Heart right ventricle (tissue), 16 donors: ENCODE measurements at places on chromosomes 7 and 10. TPM values are rescaled to one million over a fixed set of nuclear protein-coding genes. Genes with fewer than 3 reads are reported as not detected.

Gene CYP2W1
- total RNA-seq, result not detected

DNA sequence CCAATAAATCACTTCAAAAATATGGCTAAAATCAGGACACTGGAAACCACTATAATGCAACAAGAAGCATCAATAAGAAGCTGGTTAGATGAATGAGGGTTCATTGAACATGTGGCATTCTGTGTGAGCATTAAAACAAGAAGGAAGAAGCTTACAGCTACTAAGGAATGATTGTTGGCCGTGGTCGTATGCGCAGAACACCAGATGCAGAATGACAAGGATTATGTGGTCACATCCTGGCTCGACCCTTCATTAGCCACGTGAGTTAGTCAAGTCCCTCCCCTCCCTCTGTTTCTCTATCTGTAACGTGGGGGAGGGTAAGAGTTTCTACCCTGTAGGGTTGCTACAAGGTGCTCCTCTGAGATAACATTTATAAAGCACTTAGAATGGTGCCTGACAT is 174.3 kb downstream of the ADAM12 start:
- no peaks in the 10 kb centered on the region for H3K36me3 ChIP-seq
- DNase-seq, result no peak
- peaks cover 1% of the 10 kb centered on the region for H3K4me1 ChIP-seq

GRCh38 chr7:47581438-47581803 is 490 bp downstream of the TNS3 start:
- H3K27me3 ChIP-seq, result no peaks in the 10 kb centered on the region
- H3K4me3 ChIP-seq, result peak overlapping the region; percentile 89
- H3K4me1 ChIP-seq, result peaks cover 43% of the 10 kb centered on the region
- DNase-seq, result peak; percentile 39
- H3K27ac ChIP-seq, result no peak overlapping the region

DNA sequence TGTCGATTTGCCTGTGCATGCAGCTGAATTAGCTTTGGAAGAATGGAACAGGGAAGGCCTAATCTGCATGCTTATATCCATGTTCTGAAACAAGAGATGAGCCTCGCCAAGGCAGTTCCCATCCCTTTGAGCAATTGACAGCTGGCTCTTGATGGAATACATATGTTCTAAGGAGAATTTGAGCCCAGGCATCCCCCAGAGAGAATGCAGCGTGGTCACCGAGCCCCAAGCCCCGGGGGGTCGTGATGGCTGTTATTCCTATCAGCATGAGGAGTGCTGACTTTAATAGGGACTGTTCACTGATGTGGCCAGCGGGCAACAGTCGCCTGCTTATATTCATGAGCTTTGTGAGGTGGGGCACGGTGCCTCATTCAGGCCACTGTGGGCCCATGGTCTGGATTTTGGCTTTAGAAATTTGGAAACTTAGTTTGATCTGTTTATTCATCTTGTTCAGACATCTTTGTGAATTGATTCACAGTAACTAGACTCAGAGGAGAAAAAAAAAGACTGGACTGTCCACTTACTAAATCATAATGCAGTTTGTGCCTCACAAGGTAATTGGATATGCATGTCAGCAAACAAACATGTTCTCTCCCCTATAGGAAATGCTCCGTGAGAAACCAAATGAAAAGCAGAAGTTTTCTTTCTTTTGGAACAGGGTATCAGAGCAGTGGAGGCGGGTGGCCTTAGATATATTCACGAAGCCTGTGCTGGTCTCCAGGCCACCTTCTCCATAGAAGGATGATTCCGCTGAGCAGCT is 204.9 kb downstream of the CCDC3 start:
- H3K4me1 ChIP-seq, result no peaks in the 10 kb centered on the region
- no peak overlapping the region for H3K27ac ChIP-seq
- H3K27me3 ChIP-seq, result no peaks in the 10 kb centered on the region
- H3K4me3 ChIP-seq, result no peak overlapping the region
- DNase-seq, result no peak
- H3K36me3 ChIP-seq, result no peaks in the 10 kb centered on the region

GRCh38 chr10:58513188-58514110 is 777 bp downstream of the BICC1 start:
- H3K36me3 ChIP-seq, result no peaks in the 10 kb centered on the region
- peaks cover 20% of the 10 kb centered on the region for H3K27me3 ChIP-seq
- peak overlapping the region; percentile 65 for H3K4me3 ChIP-seq
- H3K27ac ChIP-seq, result peak overlapping the region; percentile 81
- peak; percentile 53 for DNase-seq

DNA sequence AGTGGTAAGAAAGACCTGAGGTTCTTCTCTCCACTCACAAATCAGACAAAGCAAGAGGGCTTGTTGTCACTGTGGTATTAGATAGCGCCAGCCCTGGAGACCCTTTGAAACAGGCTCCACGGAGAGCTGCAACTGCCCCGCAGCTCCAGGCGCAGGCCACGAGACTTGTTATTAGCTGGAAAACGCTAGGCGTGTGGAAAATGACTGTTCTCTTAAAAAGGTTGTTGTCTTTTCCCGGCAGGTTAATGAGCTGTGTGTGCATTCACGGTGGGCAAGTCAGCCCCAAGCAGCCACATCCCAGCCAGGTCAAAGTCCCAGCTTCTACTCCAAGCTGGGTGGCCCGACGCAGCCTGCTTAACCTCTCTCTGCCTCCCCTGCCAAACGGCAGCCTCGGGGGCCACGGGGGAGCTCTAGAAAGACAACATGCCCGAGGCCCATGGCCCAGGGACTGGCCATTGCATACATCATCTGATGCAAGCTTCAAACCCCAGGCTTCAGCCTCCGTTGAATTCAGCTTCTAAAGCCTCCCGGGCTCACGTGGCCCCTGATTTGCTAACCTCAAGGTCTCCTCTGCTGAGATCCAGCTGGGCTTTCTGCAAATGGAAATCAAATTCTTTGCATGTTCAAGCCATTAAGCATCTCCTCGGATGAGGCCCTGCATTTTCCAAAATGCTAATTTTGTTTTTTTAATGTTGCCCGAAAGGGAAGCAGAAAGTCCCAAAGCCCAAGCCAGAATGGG is 61.3 kb upstream of the DNAAF5 start:
- peak overlapping the region; percentile 38 for H3K27ac ChIP-seq
- H3K36me3 ChIP-seq, result no peaks in the 10 kb centered on the region
- no peak for DNase-seq
- H3K4me3 ChIP-seq, result no peak overlapping the region
- peaks cover 24% of the 10 kb centered on the region for H3K4me1 ChIP-seq

Gene PRPS1L1
- not detected for total RNA-seq

Gene CALD1
- total RNA-seq, result 163 TPM

DNA sequence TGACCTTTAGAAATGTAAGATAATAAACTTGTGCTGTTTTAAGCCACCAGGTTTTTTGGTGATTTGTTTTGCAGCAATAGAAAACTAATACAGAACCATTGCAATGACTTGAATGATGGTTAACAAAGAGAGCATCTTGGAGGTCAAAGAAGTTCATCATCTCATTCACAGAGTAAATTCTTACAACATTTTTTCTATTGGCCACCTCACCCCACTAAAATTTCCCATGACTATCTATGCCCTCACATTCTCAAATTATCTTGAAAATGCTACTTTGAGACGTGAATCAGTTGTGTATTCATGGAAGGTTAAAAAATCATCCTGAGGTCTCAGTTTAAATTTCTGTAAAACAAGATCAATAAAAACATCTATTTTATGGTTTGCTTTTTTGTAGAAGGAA is 754.2 kb downstream of the SORCS1 start:
- H3K4me3 ChIP-seq, result no peak overlapping the region
- H3K4me1 ChIP-seq, result no peaks in the 10 kb centered on the region
- no peak for DNase-seq
- no peaks in the 10 kb centered on the region for H3K36me3 ChIP-seq

GRCh38 chr10:11106621-11107374 is 89.1 kb downstream of the CELF2 start:
- no peaks in the 10 kb centered on the region for H3K36me3 ChIP-seq
- H3K4me1 ChIP-seq, result peaks cover 17% of the 10 kb centered on the region
- no peaks in the 10 kb centered on the region for H3K27me3 ChIP-seq

Gene CUBN
- total RNA-seq, result 0.44 TPM

GRCh38 chr7:74012842-74013249 is 15.1 kb upstream of the ELN start:
- no peak for DNase-seq
- H3K27ac ChIP-seq, result no peak overlapping the region
- H3K27me3 ChIP-seq, result no peaks in the 10 kb centered on the region
- H3K36me3 ChIP-seq, result no peaks in the 10 kb centered on the region
- no peak overlapping the region for H3K4me3 ChIP-seq

DNA sequence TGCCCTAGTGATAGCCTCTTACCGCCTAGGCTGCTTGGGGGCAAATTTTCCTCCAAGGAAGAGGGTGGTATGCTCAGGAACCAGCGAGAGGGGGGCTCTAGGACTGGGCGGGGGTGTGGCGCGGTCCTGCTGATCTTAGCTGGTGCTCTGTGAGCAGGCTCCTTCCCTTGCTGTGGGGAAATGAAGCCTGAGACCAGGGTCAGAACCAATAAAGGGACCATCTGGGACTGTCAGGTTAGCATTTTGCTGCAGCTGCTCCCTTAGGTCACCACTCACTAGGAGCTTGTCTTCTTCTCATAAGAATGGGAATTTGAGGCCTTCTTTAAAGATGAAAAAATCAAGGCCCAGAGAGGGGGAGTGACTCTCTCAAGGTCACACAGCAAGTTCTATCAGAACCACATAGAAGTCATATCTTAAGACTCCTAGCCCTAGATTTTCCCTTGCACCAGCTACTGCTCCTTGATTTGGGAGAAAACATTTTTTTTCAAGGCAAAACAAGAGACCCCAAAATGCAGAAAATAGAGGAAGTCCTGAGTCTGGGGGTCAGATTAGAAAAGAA is 2.0 kb upstream of the NEUROG3 start:
- peaks cover 95% of the 10 kb centered on the region for H3K27me3 ChIP-seq
- DNase-seq, result no peak
- no peaks in the 10 kb centered on the region for H3K36me3 ChIP-seq
- H3K27ac ChIP-seq, result no peak overlapping the region
- peaks cover 17% of the 10 kb centered on the region for H3K4me1 ChIP-seq

Gene PNLIPRP3
- total RNA-seq, result not detected
